Temporal lobe (tissue), 4 donors: ENCODE measurements at places on chromosomes 7 and 10. TPM values are rescaled to one million over a fixed set of nuclear protein-coding genes. Genes with fewer than 3 reads are reported as not detected.

ZNF862 gene
- total RNA-seq: 11.8 TPM

HOXA7 gene
- total RNA-seq: not detected

TMEM236 gene
- under 0.01 TPM for total RNA-seq

C7orf57 gene
- total RNA-seq: 1.2 TPM

CYP2C8 gene
- total RNA-seq: 0.74 TPM

C7orf33 gene
- not detected for total RNA-seq

AOC1 gene
- not detected for total RNA-seq

GHRHR gene
- 2.2 TPM for total RNA-seq

COL17A1 gene
- 0.25 TPM for total RNA-seq

MMD2 gene
- total RNA-seq: 4.4 TPM

DYDC2 gene
- 2.0 TPM for total RNA-seq

AKR1E2 gene
- 25.6 TPM for total RNA-seq

CALCR gene
- not detected for total RNA-seq

RASSF4 gene
- total RNA-seq: 12.0 TPM

CYTH3 gene
- 33.2 TPM for total RNA-seq

HOXA9 gene
- 0.25 TPM for total RNA-seq

TMEM130 gene
- 8.9 TPM for total RNA-seq

AKR1C1 gene
- total RNA-seq: 27.5 TPM

CALHM3 gene
- not detected for total RNA-seq

GARIN1A gene
- total RNA-seq: 0.74 TPM

GPR15LG gene
- not detected for total RNA-seq

BTAF1 gene
- 50.4 TPM for total RNA-seq

HKDC1 gene
- total RNA-seq: 1.7 TPM

TMEM26 gene
- 0.25 TPM for total RNA-seq

MXI1 gene
- total RNA-seq: 49.2 TPM

SFMBT2 gene
- 10.1 TPM for total RNA-seq

EVX1 gene
- not detected for total RNA-seq

FOXL3 gene
- total RNA-seq: not detected

WDR86 gene
- total RNA-seq: 51.1 TPM

SFTPD gene
- total RNA-seq: 0.25 TPM

ATAD1 gene
- 59.0 TPM for total RNA-seq

GRK5 gene
- 11.6 TPM for total RNA-seq

TMEM184A gene
- total RNA-seq: not detected

ACSM6 gene
- total RNA-seq: not detected

FRMPD2 gene
- 4.2 TPM for total RNA-seq

MSMB gene
- total RNA-seq: not detected

PI4K2A gene
- total RNA-seq: 7.9 TPM

KCP gene
- 0.25 TPM for total RNA-seq

TRIM50 gene
- not detected for total RNA-seq

FKBP6 gene
- total RNA-seq: 0.25 TPM
